ENCODE measurements at places on chromosomes 3 and 15.

DNA sequence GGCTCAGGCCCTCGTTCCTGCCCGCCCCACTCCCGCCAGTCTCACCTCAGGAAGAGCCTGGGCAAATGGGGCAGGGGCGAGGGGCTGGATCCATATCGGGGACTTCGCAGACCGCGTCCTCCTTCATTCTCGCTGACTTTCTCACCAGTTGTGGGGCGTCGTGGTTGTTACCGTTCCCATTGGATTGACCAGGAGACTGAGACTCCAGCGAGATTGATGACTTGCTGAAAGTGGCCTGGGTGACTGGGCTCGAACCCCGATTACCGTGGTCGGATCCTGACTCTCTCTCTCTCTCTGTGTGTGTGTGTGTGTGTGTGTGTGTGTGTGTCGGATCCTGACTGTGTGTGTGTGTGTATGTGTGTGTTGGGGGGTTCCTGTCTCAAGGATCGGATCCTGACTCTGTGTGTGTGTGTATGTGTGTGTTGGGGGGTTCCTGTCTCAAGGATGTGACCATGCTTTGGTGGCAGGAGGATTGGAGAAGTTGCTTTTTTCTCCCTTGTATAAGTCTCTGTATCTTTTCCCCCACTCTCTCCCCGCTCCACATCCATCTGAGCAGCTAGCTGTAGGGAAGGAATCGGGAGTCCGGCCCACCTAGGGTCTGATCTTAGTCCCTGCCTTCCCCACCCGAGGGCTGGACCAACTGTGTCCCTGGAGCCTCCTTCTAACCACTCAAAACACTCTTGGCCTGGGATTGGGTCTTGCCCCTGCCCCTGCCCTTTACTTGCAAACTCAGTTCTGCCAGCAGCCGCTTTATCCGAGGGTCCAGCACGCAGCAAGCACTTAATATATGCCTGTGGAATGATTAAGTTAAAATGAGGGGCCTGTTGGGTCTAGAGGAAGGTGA is 603 bp downstream of the PLEKHO2 start:
- peak; percentile 51 for DNase-seq

DNA sequence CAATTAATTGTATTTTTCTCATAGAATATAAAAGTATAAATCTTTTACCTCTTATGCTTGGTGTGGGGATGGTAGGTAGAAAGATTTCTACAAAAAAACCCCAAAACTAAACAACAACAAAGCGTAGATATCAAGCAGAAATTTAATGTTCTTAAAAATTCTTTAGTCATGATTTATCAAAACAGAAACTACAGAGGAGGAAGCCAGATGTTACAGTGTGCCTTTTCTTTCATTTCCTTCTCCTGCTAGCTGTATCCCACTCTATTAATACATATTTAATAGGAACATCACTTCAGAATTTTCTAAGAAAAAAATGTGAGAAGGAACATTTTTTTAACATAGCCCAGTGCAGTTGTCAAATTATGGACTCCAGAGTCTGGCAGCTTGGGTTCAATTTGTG is 420.6 kb downstream of the TUSC7 start:
- DNase-seq: peak; percentile 44

GRCh38 chr15:29700296-29700695 is 122.0 kb downstream of the TJP1 start:
- no peak for DNase-seq

GRCh38 chr15:24919446-24919845 is 35.3 kb upstream of the SNRPN start:
- DNase-seq: no peak

GRCh38 chr15:55786341-55786740 is 43.4 kb upstream of the PRTG start:
- DNase-seq: no peak

GRCh38 chr3:161371441-161372320 is at the start of gene SPTSSB:
Gene SPTSSB, minus strand, starts transcription at chr3:161371517. Its CDS starts 25,194 bp downstream, at chr3:161346323.
- DNase-seq: peak; percentile 49

- DNase-seq: no peak
Measured at GRCh38 chr3:197010556-197011351, 18.9 kb downstream of the MELTF start.

DNA sequence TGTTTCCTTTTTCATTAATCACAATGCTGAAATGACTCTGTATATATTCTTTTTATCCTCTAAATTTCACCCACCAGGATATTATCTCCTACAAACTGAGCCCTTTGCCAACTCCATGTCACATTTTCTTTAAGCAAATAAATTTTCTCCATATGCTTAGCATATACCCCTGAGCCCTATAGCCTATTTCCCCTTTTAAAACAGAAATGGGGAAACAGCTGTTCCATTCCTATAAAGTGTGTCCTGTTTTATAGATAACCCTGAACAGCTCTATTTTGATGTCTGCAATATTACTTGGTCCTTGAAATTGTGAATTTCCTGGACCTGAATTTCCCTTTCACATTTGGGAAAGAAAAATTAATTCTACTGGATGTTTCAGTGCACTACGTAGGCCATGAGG is 15.6 kb upstream of the FILIP1L start:
- DNase-seq: no peak
